ENCODE measurements at places on chromosomes 4 and X.

DNA sequence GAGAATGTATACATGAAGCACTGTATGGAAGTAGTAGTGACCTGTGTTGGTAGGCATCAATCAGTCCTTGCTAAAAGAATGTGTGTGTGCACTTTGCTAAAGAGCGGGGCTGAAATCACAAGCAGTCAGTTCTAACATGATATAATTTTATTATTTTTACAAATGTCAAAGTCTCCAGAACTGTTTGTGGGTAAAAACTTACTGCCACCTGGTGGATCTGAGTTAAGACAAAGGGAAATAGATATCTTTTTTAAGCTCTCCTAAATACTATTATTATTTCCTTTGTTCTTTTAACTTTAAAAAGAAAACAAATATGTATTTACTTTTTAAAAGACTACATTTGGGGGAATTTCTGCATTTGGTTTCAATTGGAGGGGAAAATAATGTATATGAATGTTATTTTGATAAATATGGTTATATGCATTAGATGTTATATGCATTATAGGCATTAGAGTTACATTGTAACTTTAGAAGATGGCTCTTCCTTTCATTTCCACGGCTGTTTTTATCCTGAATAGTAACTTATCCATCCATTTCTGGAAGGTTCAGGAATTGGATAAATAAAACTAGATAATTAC, 7.8 kb upstream of the CLOCK start:
- no peak for DNase-seq

GRCh38 chr4:103118166-103118565, 18.5 kb upstream of the BDH2 start:
- DNase-seq: no peak

DNA sequence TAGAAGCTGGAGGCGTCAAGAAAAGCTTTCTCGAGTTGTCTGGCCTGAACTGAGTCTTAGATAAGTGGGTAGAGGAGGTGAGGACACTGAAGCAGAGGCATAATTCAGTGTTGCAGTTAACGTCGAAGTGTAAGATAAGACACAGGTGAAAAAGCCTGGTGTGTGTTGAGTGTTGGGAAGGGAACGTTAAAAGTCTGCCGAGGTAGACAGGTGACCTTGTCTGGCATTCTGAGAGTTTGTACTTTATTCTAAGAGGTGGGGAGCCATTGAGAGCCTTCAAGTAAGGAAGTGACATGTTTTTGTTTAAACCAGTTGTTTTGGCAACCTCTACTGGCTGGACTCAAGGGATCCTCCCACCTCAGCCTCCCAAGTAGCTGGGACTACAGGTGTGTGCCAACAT, 219.1 kb downstream of the SHROOM3 start:
- DNase-seq: no peak

DNA sequence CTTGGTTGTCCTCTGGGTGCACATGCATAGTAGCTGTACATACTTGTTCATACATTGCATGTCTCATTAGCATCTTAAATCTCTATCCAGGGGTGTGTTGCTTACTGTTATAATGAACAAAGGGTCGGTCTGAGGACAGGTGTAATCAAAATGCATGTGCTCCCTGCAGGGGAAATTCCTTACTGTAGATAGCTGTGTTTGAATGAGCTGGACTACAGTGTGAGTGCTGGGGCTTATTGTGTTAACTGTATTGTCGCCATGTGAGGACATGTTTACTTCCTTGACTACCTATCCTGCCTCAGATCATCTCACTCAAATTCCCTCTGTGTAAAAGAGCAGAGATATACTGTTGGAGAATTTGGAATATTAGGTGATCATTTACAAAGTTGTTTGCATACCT, 98.7 kb downstream of the KLHL34 start:
- DNase-seq: no peak

DNA sequence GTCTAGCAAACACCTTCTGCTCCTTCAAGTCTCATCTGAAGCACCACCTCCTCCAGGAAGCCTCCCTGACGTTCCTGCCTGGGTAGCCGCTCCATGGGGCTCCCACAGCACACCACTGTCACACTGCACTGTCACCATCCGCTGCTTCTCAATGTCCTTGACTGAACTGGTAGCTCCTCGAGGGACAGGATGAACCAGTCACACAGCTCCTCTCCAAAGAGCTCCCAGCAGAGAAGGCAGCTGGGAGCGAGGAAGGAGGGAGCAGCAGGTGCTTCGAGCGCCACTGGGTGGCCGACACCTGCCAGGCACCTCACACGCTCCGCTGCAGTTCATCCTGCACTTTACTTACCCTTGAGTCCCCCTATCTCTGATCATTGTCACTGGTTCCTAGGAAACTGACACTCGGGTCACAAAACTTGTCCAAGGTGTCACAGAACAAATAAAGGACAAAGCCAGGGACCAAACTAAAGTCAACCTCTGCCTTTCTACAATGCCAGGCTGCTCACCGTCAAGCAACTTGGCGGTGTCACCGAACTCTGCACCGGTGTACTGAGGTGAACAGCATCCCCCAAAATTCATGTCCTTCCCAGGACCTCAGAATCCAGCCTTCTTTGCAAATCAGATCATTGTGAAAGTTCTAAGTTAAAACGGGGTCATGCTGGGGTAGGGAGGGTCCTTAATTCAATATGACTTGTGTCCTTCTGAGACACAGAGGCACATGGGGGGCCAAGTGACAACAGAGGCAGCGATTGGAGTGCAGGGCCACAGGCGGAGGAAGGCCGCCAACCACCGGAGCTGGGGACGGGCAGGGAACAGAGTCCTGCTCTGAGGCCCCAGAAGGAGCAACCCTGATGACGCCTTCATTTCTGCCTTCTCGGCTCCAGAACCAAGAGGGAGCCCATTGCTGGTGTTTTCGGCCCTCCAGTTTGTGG, 5.5 kb upstream of the S100P start:
- DNase-seq: no peak

- DNase-seq: no peak
Measured at GRCh38 chrX:850471-850916, 219.9 kb downstream of the SHOX start.

- no peak for DNase-seq
Measured at GRCh38 chr4:41839916-41840854, 91.7 kb upstream of the PHOX2B start.

GRCh38 chr4:48462363-48462762, 20.8 kb upstream of the SLC10A4 start:
- no peak for DNase-seq

DNA sequence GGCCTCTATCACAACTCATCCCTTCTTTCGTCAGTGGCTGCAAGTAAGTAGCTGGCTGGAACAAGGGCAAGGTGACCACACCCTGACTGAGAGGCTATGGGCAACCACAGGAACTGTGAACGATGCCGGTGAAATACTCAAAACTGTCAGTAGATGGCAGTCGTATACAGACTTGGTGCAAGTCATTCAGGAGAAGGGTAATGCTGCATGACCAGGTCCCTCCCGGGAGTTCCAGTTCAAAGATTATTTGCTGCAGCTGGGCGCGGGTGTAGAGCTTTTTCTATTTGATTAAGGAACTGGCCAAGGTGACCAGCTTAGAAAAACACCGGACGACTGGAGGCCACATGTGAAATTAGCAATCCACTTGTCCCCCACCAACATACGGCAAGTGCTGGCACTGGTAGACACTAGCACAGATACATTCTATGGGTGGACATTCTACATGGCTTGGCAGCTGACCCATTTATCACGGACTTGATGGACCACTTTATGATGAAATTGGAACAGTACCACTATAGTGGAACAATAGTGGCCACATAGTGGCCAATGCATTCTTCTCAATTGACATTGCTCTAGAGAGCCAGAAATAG, 726.6 kb downstream of the TRAM1L1 start:
- peak; percentile 6 for DNase-seq

GRCh38 chr4:100882661-100883060, 364.8 kb upstream of the EMCN start:
- DNase-seq: no peak

- DNase-seq: no peak
Measured at GRCh38 chr4:3462790-3463415, at the start of gene DOK7. TSS of gene DOK7 (plus strand) at chr4:3463306. CDS start at chr4:3463376, 70 bp downstream.

- no peak for DNase-seq
Measured at GRCh38 chr4:109912706-109913595, at the start of gene EGF. TSS of gene EGF (plus strand) at chr4:109912883. CDS start at chr4:109913336, 453 bp downstream.

DNA sequence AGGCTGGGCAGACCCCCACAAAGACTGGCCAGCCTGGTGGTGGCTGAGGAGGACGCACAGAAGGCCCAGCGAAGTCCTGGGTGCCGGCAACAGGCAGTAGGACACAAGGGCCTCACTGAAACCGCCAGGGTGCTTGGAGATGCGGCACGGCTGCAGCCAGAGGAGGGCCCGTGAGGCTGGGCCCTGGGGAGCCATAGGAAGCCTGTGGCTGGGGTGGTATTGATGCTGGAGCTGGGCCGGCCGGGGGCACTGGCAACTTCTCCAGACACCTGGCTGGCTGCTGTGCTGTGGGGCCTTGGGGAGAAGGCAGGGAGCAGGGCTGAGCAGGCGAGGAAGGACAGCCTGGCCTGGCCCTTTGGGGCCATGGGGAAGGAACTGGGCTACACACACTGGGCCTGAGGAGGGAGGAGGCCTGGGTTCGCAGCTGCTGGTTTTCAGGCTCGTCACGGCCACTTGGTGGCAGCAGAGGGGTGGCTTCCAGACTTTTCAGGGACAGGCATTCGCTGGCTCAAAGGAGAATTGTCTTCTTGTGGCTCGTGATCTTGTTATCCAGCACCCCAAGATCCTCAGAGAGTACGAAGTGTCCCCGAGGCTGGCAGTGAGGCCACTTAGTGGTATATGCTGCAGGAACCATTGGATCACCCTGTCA, 37.2 kb downstream of the ATP2B3 start:
- DNase-seq: no peak

- DNase-seq: no peak
Measured at GRCh38 chrX:74259885-74260491, 44.0 kb upstream of the ZCCHC13 start.

DNA sequence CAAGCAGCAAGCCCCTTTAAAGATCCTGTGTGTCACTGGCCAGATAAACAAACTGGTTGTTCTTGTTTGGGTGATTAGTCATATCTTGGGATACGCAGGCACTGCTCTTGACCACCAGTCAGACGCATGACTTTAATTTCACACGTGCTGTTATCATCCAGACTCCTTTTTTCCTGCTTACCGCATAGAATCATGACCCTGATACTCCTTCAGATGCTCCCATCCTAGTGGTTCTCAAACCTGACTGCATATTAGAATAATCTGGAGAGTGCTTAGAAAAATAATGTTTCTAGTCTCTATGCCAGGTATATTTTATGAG, 78.8 kb downstream of the CLDN22 start:
- DNase-seq: no peak

GRCh38 chr4:83906561-83906960, 370.7 kb downstream of the GPAT3 start:
- no peak for DNase-seq

DNA sequence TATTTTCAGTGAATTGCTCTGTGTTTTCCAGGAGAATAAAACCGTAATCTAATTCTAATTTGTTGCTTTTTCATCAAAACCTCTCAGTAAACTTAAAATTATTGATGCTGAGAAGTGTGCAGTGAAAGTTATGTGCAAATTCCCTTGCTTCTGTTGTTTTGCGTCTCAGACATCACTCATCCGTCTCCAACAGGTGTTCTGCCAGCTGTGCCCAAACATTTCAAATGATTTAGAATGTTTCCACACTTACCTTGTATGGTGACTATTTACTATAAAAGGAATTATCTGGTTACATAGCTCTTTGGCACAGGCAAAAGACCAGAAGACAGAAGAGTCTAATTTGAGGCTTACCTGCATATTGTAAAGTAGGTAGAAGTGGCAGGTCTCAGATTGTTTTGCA, 184.0 kb downstream of the BMPR1B start:
- no peak for DNase-seq

- no peak for DNase-seq
Measured at GRCh38 chr4:161005746-161006145, 1158.1 kb downstream of the FSTL5 start.

- no peak for DNase-seq
Measured at GRCh38 chr4:18056030-18056429, 34.5 kb upstream of the LCORL start.

GRCh38 chr4:176622251-176622948, 170.3 kb downstream of the VEGFC start:
- no peak for DNase-seq

DNA sequence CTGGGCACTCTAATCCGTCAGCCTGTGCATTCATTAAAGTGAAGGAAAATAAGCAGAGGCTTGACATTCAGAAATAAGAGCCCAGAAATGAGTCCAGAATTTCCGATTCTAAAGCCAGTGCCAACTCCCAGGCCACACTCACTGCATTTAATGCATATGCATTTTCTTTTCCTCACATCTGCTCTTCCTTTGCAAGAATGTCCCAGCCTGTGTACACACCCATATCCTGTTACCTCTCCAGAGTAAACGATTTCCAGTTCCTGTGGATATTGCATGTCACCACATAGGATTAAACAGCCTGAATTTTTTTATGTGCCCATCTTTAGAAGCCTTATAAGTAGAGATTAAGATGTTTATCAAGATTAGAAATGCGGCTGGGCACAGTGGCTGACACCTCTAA, 27.5 kb downstream of the ARX start:
- no peak for DNase-seq

DNA sequence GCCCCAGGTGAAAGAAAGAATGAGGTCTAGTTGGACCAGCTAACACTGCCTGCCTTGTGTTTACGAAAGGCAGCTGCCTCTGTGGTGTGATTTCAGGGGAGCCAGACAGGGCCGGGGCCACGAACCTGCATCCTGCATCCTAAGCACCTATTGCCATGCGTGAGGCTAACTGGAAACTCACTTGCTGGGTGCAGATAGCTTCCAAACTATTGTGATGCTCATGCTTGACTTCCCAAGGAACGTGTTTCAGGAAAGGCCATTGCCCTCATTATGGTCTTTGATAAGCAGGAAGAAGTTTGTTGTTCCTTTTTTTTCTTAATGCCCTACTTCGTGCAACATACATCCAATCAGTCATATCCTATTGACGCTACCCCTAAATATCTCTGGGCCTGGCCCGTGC, 2.3 kb upstream of the IRF2 start:
- DNase-seq: no peak

DNA sequence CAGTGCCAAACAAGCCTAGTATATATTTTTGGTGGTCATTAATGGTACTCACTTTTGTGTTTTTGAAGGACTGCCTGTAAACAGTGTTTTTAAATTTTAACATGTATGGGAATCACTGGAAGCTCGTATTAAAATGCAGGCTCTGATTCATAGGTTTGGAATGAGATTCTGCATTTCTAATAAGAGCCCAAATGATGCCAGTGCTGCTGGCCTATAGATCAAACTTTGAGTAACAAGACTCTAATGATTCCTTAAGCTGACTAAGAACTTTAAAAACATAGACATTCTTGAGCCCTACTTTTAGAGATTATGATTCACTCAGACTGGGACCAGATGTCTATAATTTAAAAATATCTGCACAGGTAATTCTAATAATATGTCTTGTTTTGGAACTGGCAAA, 823.2 kb upstream of the LCORL start:
- DNase-seq: no peak

GRCh38 chr4:155742310-155743015, 16.4 kb upstream of the GUCY1B1 start:
- no peak for DNase-seq

GRCh38 chr4:124883632-124884031, 171.1 kb upstream of the ANKRD50 start:
- DNase-seq: no peak

GRCh38 chr4:16759931-16760582, 138.4 kb downstream of the LDB2 start:
- DNase-seq: no peak

GRCh38 chrX:12891915-12892506, 14.4 kb upstream of the TLR8 start:
- DNase-seq: no peak

Data from GOT3 (cell line).